ENCODE measurements at places on chromosomes 1 and 21.

DNA sequence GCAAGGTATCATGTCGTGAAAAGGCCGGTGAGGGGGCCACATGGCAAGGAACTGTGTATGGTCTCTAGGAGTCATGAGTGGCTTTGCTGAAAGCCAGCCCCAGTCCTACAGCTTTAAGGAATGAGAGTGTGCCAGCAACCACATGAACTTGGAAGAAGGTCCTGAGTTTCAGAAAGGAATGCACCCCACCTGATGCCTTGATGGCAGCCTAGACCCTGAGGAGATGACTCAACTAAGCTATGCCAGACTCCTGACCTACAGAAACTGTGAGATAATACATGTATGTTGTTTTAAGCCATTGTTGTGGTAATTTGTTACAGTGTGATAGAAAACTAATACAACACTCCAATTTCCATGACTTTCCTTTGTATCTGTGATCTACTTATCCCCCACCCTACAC, 33.5 kb upstream of the AKT3 start:
- no peak for DNase-seq

DNA sequence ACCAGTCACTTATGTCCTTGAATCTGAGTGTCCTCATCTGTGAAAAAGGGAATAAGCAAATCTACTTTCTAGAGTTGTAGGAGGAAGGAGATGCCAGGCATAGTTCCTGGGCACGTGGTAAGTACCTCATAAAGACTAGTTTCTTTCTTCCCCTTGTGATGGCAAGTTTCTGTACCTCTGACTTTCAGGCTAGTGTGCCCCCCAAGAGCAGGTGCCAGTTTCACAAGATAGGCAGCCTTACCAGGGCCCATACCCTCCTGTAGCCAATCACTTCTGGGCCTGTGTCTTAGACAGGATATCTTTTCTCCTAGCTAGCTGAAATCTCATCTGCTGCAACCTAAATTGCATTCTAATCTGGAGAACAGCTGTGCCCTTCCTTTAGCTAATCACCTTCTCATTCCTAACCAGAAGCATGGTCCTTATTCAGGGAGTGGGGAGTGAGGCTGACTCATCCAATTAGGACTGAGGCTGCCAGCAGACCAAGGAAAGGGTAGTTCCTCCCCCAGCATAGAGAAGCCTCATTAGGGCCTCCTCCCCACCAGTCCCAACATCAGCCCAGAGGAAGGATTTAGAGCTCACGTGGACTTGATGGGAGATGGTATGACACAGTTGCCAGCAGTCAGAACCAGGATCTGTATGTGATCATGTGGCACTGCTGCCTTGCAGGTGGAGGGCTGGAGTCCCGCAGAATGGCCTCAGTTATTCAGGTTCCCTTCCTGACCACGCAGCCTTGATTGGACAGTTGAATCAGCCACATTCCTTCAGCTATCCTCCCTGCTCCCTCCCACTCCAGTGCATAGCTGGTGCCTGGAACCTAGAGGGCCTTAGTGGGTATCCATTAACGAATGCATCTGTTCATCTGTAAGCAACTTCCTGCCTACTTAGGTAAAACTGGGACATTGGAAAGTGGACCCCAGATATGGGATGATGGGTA, 7.9 kb downstream of the KLHDC8A start:
- no peak for DNase-seq

- no peak for DNase-seq
These were observed 979.2 kb downstream of the MRPL39 start for GRCh38 chr21:24628046-24628445.

GRCh38 chr1:40980453-40981121, 1.1 kb downstream of the CTPS1 start:
- no peak for DNase-seq

DNA sequence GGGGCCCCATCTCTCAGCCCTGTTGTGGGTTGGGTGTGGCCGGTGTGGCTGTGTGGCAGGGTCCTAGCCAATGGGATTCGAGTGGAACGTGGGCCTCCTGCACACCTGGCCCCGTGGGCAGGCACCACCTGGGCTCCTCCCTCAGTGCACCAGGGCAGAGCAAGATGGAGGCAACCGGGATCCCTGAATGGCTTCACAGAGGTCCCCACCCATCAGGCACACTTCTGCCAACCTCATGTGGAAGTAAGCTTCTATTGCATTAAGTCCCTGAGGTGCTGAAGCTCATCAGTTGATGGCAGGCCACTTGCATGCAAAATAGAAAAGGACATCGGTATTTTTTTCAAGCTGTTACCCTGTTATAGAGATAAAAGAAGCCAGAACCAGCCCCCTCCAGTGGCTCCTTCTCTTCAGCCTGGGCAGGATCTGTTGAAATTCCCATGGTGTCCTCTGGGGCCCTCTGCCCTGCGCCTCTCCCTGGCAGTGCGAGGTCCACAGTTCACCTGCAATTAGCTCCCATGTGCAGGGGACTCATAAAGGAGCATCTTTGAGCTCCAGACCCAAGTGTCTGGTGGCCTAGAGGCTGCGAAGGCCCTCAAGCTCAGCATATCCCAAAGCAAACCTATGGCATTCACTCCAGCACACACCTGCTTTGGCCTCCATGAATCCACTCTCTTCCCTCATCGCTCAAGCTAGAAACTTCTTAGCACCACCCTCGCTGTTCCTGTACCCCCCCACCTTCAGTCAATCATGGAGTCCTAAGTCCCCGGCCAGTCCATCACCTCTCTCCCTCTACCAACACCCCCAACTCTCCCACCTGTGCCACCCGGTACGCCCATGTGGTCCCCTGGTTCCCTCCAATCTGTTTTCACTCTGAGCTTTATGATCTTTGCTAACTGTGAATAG, 2.1 kb upstream of the SLC45A1 start:
- no peak for DNase-seq

- DNase-seq: no peak
These were observed 150.5 kb upstream of the RUNX3 start for GRCh38 chr1:25080294-25081209.

- DNase-seq: no peak
These were observed 19.4 kb downstream of the ARMH1 start for GRCh38 chr1:44693900-44694299.

GRCh38 chr1:201376107-201376463, 1.4 kb downstream of the TNNT2 start:
- no peak for DNase-seq

DNA sequence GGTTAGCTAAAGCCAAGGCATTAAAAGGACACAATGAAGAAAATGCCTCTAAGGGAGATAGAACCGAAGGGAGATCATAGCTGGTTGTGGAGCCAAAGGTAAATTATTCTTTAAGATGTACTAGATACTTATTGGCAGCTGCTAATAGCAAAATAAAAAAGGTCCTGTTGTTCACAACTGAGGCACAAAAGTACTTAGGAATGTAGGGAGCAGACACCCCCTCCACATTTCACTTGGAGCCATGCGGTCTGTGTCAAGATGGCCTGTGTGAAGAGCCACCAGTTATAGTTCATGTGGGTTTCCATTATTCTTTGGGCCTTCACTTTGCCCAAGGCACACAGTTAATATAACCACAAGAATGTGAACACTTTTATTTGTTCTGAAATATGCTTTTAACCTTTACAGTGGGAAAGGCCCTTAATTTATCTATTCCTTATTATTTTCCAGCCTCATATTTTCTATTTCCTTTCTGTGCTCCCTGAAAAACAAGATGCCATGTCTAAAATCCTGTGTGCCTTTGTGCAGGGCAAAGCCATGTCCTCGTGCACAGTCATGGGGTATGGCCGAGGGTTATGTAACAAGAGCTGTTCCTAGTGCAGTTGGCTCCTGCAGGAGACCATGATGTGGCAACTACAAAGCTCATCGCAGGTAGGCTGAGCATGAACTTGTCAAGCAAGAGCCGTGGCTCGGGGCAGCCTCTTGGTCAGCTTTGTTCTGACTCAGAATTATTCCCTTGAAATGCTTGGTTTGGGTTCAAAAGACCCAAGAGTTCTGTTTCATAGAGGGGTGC, 16.2 kb upstream of the WDR26 start:
- no peak for DNase-seq

DNA sequence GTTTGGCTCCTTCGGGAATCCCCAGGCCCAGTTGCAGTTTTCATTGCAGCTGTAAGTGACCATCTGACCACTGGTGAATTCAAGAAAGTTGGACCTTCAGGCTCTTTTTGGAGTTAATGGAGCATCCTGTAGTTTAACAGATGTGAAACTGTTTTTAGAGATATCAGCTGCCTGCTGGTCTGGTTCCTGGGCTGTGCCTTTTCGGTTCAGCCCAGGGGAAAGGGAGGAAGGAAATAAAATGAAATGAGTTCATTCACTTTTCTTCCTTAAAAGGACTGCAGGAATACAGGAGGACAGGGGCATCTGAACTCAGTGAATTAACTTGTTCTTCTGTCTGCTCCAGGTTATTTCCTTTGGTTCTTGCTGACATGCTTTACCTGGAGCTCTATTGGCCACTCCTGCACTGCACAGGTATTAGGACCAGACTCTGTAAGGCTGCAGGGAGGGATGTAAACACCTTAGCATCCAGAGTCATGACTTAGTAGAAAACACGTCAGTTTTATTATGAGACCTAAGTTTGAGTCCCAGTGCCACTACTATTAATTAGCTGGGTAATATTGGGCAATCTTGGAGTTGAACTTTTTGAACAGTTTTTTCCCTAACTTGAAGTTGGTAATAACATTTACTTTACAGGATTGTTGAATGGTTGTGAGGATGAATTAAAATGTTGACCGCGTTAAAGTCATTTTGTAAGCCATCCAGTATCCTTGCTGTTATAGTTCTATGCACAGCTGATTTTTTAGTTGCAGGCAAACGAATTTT, 83.6 kb downstream of the LRRC8D start:
- no peak for DNase-seq

GRCh38 chr1:221878134-221878533, 136.2 kb upstream of the DUSP10 start:
- no peak for DNase-seq

GRCh38 chr1:113669988-113670387, 89.3 kb downstream of the PHTF1 start:
- DNase-seq: no peak

DNA sequence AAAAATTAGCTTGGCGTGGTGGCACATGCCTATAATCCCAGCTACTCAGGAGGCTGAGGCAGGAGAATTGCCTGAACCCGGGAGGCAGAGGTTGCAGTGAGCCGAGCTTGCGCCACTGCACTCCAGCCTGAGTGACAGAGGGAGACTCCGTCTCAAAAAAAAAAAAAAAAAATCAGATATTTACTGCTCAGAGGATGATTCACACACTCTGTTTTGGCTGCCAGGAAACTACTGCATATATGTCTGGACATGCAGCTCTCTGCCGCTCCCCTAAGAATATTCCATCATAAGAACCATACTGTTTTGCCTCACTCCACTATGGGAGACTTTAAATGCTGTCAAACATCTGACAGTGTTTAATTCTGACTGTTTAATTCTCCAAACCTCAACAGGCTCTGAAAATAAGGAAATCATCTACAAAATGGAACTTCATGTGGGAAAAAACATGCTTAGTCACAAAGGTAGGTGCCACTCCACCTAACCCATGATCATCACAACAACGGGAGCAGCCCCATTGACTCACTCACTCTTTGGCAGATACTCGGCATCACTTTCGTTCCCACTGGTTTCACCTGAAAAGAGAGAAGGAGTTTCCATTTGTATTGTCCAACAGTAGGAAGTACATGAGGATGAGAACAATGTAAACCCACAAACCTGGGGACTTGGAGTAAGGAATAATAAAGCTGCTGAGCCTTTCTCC, 29.3 kb upstream of the BCAS2 start:
- no peak for DNase-seq

DNA sequence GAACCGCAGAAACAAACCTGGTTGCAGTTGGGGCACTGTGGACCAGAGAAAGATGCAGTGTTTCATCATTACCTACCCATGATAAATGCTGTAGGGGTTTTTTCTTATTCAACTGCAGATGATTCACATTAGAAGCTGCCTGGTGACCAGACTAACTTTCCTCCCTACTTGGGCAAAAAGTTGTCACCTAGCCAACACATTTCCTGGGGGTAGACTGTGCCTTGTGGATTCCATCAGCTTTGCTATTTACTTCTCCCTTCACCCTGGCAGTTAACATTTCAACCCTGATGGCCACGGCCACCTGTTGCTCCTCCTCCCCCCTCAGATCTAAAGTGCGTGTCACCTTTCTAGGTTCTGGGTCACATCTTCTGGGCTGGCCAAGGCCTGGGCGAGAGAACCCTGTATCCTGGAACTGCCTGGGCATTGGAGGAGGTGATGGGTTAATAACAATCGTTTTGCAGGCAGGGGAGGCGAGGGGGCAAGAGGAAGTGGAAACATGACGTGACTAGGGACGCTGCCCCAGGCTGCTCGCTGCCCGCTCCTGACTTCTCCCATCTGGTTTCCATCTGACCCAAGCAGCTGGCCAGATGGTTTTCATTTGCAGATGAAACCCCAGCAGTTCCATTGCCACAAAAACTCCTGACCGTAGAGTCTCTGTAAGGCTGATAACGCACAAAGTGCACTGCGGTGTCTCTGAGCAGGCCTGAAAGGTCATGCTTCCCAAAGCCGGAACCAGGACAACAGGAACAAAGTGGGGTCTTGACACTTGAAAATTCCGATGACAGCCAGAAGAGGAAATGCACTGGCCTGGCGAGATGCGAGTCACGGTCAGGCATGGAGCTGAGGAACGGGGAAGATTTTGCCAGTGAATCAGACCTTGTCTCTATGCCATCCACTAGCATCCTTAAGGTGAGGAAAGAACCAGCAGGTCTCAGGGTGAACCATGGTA, 36.6 kb downstream of the CAPZB start:
- DNase-seq: no peak

DNA sequence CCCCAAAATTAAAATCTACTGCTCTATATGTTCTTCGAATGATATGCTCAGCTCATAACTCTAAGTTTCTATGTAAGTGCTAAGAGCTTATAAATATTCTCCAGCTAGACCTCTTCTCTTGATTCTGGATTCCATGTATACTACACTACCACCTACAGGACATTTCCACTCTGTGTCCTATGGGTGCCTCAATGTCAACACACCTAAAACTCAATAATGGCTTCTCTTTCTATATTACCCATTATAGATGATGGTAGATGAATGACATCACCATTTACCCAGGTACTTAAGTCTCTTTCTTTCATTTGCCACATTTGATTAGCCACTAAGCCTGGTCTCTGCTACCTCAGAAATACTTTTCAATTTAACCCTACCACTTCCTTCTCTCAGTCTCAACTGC, 41.3 kb downstream of the TBX19 start:
- DNase-seq: no peak

GRCh38 chr21:36927719-36928117, 38.8 kb downstream of the HLCS start:
- DNase-seq: peak; percentile 55

Data from SHP77 treated with DMSO at 0.1 percent for 48 hours (cell line).